ENCODE measurements at places on chromosomes 7 and 10. TPM values are rescaled to one million over a fixed set of nuclear protein-coding genes. Genes with fewer than 3 reads are reported as not detected.

The CAMK2B gene
- 0.12 TPM for polyA plus RNA-seq

DNA sequence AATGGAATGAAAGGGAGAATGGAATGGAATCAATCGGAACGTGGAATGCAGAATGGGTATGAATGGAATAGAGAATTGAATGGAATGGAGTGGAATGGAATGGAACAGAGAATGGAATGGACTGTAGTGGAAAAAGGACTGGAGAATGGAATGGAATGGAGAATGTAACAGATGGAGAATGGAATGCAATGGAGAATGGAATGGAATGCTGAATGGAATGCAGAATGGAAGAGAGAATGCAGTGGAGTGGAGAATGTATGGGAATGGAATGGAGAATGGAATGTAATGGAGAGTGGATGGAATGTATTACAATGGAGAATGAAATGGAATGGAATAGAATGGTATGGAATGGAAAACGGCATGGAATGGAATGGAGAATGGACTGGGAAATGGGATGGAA lies 96.9 kb downstream of the NSUN6 start:
- DNase-seq: no peak

DNA sequence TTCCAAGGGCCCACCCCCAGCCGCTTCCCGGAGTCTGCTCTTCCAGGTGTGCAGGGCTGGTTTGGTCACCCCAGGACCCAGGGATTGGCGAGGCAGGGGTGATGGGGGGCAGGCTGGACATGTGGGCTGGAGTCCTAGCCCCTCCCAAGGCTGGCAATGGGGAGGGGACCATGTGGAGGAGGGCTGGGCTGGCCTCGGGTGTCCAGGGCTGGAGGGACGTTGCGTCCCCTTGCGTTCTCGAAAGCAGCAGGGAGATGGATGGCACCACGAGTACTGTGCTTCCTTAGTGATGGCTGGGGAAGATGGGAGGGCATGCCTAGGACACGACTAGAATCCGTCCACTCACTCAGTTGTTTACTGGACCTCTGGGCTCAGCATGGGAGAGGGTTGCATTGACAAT lies 532.5 kb upstream of the FOXK1 start:
- no peak for DNase-seq

The BMI1 gene
- polyA plus RNA-seq: 50.4 TPM

The NPC1L1 gene
- 0.42 TPM for polyA plus RNA-seq

The FAM131B gene
- 3.1 TPM for polyA plus RNA-seq
